ENCODE measurements at places on chromosomes 3 and 15.

GRCh38 chr3:52817221-52817620 lies 13.3 kb downstream of the ITIH4 start:
- DNase-seq, result no peak

DNA sequence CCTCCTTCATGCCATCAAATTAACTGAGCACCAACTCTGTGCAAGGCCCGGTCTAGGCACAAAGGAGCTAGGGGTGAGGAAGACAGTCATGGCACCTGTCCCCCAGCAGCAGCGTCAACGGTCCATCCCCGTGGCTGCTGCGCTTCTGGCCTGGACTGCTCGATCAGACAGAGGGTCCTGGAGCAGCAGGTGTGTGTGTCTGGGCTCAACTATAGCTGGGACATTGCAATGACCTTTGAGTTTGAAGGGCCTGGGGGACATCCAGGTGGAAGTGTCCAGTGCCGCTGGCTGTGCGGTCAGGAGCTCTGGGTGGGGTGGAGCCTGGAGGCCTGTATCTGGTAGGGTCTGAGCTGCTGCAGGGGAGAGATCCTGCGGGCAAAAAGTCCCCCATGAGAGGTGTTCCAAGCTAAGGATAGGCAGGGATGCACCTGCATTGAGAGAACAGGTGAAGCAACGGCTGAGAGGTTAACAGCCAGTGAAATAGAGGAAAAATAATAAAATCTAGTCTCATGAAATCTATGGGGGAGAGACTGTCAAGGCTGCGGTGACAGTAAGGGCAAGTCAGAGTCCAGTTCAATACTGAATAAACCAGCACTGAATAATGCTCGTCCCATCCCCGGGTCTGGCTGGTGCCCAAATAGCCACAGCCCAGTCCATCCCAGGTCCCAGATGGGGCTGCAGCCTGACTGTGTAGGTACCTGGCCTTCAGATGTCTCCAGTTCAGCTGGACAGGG lies 25.4 kb upstream of the SLC41A3 start:
- DNase-seq, result no peak

DNA sequence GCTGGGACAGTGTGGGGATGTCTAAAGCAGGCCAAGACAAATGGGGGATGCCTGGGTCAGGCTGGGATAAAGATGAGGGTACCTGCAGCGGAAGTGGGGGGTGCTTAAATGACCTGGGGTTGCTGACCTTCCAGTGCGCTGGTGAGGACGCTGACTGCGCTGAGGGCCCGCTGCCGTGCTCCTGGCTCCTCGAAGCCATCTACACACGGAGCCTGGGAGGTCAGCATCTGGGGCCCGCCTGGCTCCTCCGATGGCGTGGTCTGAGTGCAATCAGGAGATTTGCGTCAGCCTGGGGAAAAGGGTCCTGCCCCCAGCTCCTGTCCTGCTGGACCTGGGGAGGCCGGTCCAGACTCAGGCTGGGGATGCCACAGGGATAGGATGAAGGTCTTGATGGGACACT lies 50.7 kb downstream of the SCN5A start:
- no peak for DNase-seq

DNA sequence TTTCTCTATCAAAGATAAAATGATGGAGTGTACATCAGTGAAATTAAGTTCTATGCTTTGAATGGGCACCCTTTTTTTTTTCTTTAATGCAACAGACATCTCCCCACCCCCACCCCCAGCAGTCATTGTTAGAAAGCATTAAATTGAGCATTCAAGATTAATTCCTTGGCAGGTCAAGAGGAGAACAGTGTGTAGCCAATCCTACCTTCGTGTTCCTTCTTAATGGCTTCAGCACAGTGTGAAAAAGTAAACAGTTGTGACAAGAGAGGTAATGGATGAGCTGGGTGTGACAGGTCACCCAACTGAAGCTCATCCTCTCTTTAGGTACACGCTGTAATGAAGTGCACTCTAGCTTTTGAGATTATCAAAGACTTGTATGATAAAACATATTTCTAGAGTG lies 198.5 kb upstream of the RARB start:
- DNase-seq, result no peak

DNA sequence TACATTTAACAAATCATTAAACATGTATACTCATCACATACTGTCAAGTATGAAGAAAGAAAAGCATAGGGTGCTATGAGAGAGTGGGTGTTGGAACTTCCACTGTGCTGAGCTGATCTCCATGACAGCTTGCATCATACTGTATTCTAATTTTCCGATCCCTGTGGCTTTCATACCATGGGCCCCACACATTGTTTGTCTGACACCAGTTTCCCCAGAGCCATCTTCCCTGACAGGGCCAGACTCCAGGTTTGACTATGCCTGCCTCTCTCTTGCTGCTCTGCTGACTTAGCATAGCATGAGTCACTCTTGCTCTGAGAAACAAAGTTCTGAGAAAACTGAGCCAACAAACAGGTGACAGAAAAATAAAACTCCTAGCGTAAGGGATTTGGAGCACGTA lies 37.0 kb upstream of the CASR start:
- DNase-seq, result no peak
